CD4-positive, CD25-positive, alpha-beta regulatory T cell (primary cell): ENCODE measurements at places on chromosomes 11 and 22. TPM values are rescaled to one million over a fixed set of nuclear protein-coding genes. Genes with fewer than 3 reads are reported as not detected.

DNA sequence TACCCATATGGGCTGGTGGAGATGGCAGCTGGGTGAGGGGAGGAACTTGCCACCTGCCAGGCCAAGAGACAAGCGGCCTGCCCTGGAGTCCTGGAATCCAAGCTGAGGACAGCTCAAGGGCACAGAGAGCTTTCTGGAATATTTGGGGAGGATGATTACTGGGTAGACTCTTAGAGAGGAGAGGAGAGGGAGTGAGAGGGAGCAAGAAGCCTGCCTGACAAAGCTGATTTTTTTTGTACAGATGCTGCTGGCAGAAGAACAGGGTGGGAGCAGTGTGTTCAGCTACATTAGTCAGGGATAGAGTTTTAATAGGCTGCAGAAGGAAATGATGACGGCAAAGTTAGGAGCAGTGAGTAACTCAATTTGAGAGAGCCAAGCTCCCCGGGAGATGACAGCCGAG is 299.3 kb downstream of the NXPE2 start:
- no peak overlapping the region for H3K27ac ChIP-seq
- no peaks in the 10 kb centered on the region for H3K36me3 ChIP-seq
- no peaks in the 10 kb centered on the region for H3K4me1 ChIP-seq
- H3K4me3 ChIP-seq = no peak overlapping the region
- H3K27me3 ChIP-seq = peaks cover 2% of the 10 kb centered on the region

The GPHA2 gene
- not detected for polyA plus RNA-seq

- H3K4me3 ChIP-seq = peak overlapping the region; percentile 19
- peaks cover 38% of the 10 kb centered on the region for H3K4me1 ChIP-seq
- peak overlapping the region; percentile 79 for H3K27ac ChIP-seq
- H3K27me3 ChIP-seq = no peaks in the 10 kb centered on the region
- H3K36me3 ChIP-seq = no peaks in the 10 kb centered on the region
- peak; percentile 47 for DNase-seq
Measured at GRCh38 chr11:61090982-61091372, 11.3 kb upstream of the CD5 start.

- no peaks in the 10 kb centered on the region for H3K4me1 ChIP-seq
- H3K27me3 ChIP-seq = no peaks in the 10 kb centered on the region
- no peaks in the 10 kb centered on the region for H3K36me3 ChIP-seq
- DNase-seq = no peak
- H3K27ac ChIP-seq = no peak overlapping the region
Measured at GRCh38 chr11:82701847-82702520, 31.7 kb downstream of the FAM181B start.

DNA sequence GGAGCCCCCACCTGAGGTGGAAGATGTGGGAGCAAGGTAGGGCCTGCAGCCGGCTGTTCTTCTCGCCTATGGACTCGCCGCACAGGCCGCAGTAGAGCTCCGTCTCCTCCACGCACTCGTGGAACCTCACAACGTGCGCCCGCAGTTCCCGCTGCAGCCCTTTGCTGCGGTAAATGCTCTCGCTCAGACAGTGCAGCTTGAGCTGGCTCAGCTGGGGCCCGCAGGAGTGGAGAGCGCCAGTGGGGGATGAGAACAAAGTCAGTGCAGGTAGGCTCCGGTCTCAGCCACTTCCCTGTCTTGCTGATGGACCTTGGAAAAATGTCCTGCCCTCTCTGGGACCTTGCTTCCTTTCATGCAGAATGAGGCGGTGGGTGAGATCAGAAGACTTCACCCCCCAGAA is 10.2 kb downstream of the RAPSN start:
- no peak overlapping the region for H3K4me3 ChIP-seq
- no peaks in the 10 kb centered on the region for H3K27me3 ChIP-seq
- no peak for DNase-seq
- H3K27ac ChIP-seq = no peak overlapping the region
- no peaks in the 10 kb centered on the region for H3K4me1 ChIP-seq

DNA sequence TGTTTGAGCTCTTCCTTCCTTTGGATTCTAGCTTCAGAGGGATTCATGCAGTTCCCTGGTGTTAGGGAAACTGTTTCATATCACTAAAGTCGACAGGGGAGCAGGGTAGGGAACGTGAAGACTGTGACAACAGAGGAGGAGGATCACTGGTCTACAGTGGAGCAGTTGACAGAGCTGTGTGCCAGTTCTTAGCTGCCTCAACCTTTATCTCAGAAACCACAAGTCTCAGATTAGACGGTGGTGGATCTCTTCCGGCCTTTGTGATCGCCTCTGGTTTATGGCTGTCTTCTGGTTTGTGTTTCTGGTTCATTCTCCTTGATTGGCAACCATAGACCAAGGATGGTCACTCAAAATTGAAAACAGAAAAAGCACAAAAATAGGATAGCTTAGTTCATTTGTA is 538.9 kb upstream of the API5 start:
- H3K36me3 ChIP-seq = no peaks in the 10 kb centered on the region
- no peaks in the 10 kb centered on the region for H3K4me1 ChIP-seq
- H3K27me3 ChIP-seq = no peaks in the 10 kb centered on the region
- no peak for DNase-seq
- no peak overlapping the region for H3K4me3 ChIP-seq

The OR52H1 gene
- not detected for polyA plus RNA-seq

DNA sequence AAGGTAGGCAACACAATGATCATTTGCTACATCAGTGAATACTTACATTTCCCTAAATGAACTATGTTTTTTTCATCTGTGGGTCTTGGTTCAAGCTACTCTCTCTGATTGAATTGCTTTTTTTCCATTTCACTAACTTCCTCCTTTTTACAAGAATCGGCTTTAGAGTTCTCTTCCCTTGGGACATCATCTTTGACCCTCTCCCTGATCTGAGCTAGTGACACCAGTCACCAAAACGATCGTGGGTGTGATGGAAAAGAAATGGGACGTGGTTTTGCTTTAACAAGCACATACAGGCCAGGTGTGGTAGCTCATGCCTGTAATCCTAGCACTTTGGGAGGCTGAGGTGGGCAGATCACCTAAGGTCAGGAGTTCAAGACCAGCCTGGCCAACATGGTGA is 129.9 kb downstream of the WT1 start:
- H3K27ac ChIP-seq = no peak overlapping the region
- no peaks in the 10 kb centered on the region for H3K4me1 ChIP-seq
- H3K4me3 ChIP-seq = no peak overlapping the region
- H3K36me3 ChIP-seq = no peaks in the 10 kb centered on the region
- DNase-seq = no peak

- DNase-seq = no peak
- peaks cover 2% of the 10 kb centered on the region for H3K27me3 ChIP-seq
- no peaks in the 10 kb centered on the region for H3K36me3 ChIP-seq
- peaks cover 11% of the 10 kb centered on the region for H3K4me1 ChIP-seq
Measured at GRCh38 chr22:38468443-38469305, 778 bp downstream of the KDELR3 start.

The ACTN3 gene
- not detected for polyA plus RNA-seq

DNA sequence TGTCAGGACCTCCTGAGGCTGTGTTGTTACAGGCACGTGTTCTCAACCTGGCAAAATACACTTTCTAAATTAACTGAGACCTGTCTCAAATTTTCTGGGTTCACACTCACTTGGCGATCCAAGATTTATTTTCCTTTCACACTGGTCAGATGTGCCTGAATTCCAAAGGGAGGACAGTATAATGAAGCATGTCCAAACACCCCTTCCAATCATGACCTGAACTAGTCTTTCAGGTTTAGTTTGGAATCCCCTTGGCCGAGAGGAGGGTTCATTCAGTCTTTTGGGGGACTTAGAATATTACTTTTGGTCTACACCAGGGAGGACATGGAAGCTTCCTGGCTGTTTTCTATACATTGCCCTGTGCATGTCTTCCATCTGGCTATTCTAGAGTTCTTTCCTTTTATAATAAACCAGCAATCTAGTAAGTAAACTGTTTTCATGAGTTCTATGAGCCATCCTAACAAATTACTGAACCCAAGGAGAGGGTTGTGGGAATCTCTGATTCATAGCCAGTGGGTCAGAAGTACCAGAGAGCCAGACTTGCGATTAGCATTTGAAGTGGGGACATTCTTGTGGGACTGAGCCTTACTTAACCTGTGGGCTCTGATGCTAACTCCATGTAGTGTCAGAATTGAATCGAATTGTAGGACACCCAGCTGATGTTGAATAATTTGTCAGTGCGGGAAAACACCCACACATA is 14.8 kb upstream of the TMEM216 start:
- no peak overlapping the region for H3K27ac ChIP-seq
- no peaks in the 10 kb centered on the region for H3K36me3 ChIP-seq
- H3K27me3 ChIP-seq = no peaks in the 10 kb centered on the region
- no peak overlapping the region for H3K4me3 ChIP-seq
- no peaks in the 10 kb centered on the region for H3K4me1 ChIP-seq

DNA sequence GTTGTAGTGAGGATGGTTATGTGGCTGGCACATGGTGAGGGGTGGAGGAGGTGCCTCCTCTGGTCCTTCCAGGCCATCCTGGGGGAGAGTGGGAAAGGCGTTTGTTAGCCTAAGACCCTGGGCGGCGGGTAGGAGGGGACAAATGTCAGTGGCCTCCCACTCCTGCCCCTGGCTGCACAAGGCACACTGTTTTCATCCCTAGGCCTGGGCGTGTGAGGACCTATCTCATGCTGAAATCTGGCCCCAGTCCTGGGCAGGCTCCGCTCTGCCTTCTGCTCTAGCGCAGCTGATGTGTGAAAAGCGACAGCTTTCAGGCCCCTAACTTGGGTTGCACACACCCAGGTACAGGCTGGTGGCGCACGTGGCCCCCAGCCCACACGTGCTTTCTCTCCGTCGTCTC is 32.1 kb downstream of the DAGLA start:
- no peaks in the 10 kb centered on the region for H3K36me3 ChIP-seq
- no peaks in the 10 kb centered on the region for H3K27me3 ChIP-seq
- no peak for DNase-seq

GRCh38 chr22:20282901-20283673 is 15.0 kb upstream of the RTN4R start:
- H3K4me1 ChIP-seq = no peaks in the 10 kb centered on the region
- DNase-seq = no peak
- no peaks in the 10 kb centered on the region for H3K36me3 ChIP-seq
- no peak overlapping the region for H3K4me3 ChIP-seq
- no peak overlapping the region for H3K27ac ChIP-seq

The RIMBP3B gene
- polyA plus RNA-seq = 0.32 TPM

DNA sequence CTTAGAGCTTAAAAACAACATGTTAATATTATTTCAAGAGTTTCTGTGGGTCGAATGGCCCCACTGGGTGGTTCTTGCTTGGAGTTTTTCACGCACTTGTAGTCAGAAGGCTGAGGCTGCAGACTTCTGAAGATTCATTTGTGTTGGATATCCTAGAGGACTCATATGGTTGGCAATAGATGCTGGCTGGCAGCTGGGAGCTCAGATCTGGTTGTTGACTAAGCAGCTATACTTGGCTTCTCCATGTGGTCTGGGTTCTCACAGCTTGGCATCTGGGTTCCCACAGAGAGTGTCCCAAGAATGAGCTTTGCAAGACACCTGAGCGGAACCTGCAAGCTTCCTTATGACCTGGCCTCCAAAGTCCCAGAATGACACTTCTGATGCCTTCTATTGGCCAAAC is 163.9 kb upstream of the ZC3H12C start:
- H3K4me1 ChIP-seq = no peaks in the 10 kb centered on the region
- peaks cover 4% of the 10 kb centered on the region for H3K27me3 ChIP-seq
- no peaks in the 10 kb centered on the region for H3K36me3 ChIP-seq
- no peak overlapping the region for H3K27ac ChIP-seq
- H3K4me3 ChIP-seq = no peak overlapping the region

GRCh38 chr11:27720277-27720830 is 20.1 kb upstream of the BDNF start:
- DNase-seq = no peak
- no peak overlapping the region for H3K27ac ChIP-seq
- no peaks in the 10 kb centered on the region for H3K36me3 ChIP-seq
- H3K27me3 ChIP-seq = peaks cover 35% of the 10 kb centered on the region

The CTTN gene
- not detected for polyA plus RNA-seq

- H3K27me3 ChIP-seq = no peaks in the 10 kb centered on the region
- H3K4me1 ChIP-seq = no peaks in the 10 kb centered on the region
- H3K36me3 ChIP-seq = no peaks in the 10 kb centered on the region
- no peak overlapping the region for H3K4me3 ChIP-seq
Measured at GRCh38 chr11:132050577-132051165, 680.3 kb downstream of the NTM start.

DNA sequence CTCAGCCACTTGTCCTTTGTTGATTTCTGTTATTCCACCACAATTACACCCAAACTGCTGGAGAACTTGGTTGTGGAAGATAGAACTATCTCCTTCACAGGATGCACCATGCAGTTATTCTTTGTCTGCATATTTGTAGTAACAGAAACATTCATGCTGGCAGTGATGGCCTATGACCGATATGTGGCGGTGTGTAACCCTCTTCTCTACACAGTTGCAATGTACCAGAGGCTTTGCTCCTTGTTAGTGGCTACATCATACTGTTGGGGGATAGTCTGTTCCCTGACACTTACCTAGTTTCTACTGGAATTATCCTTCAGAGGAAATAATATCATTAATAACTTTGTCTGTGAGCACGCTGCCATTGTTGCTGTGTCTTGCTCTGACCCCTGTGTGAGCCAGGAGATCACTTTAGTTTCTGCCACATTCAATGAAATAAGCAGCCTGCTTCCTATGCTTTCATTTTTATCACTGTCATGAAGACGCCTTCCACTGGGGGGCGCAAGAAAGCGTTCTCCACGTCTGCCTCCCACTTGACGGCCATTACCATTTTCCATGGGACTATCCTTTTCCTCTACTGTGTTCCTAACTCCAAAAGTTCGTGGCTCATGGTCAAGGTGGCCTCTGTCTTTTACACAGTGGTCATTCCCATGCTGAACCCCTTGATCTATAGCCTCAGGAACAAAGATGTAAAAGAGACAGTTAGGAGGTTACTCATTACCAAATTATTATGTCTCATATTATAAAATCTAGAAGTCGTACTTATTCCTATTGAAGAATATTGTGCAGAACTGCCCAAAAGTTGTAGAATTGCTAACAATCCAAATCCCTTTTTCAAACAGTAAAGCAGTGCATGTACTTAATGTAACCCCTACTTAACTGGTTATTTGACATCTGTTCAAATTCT is 53.2 kb downstream of the OR4C6 start:
- H3K4me3 ChIP-seq = no peak overlapping the region
- no peaks in the 10 kb centered on the region for H3K36me3 ChIP-seq
- H3K4me1 ChIP-seq = no peaks in the 10 kb centered on the region
- no peak overlapping the region for H3K27ac ChIP-seq

The CEP164 gene
- 30.9 TPM for polyA plus RNA-seq

- no peak overlapping the region for H3K4me3 ChIP-seq
- no peaks in the 10 kb centered on the region for H3K27me3 ChIP-seq
- no peak overlapping the region for H3K27ac ChIP-seq
- no peaks in the 10 kb centered on the region for H3K36me3 ChIP-seq
- no peak for DNase-seq
Measured at GRCh38 chr22:21832291-21833290, 34.9 kb downstream of the MAPK1 start.

- no peak overlapping the region for H3K4me3 ChIP-seq
- DNase-seq = no peak
- no peak overlapping the region for H3K27ac ChIP-seq
- H3K36me3 ChIP-seq = no peaks in the 10 kb centered on the region
- H3K27me3 ChIP-seq = no peaks in the 10 kb centered on the region
- H3K4me1 ChIP-seq = no peaks in the 10 kb centered on the region
Measured at GRCh38 chr11:96506953-96507354, 117.1 kb downstream of the JRKL start.

The CD3D gene
- 1,577 TPM for polyA plus RNA-seq

The MCHR1 gene
- polyA plus RNA-seq = not detected
